ENCODE measurements at places on chromosomes 5 and 9.

DNA sequence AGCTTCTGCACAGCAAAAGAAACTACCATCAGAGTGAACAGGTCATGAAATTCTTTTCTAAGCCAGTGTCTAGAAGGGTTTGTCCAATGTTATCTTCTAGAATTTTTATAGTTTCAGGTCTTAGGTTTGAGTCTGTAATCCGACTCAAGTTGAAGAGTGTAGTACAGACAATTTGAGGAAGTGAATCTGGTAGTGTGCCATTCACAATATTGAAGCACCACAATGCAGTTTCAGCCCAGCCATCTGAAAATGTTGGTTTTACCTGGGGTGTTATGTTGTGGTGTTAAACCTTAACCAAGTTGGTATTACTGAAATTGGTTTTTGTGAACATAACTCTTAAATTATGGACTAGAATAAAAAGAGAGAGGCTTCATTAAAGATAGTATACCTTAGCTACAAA is 77.2 kb downstream of the ADAMTS16 start:
- DNase-seq = no peak

DNA sequence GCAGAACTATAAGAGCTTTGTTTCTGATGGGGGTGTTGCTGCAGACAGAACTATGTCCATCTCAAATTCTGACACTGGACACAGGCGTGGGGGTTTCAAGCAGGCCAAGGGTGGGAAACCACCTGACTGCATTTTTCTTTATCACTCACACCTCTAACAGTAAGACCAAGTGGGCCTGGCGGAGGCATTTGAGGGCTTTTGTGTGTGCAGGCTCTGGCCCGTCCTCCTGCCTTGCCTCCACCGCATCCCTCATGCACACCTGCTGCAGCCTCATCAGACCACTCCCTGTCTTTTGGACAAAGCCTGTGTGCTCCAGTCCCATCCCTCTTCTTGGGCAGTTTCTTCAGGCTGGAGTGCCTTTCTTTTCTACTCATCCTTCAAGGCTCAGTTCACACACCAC is 7.9 kb downstream of the OR13J1 start:
- DNase-seq = no peak

DNA sequence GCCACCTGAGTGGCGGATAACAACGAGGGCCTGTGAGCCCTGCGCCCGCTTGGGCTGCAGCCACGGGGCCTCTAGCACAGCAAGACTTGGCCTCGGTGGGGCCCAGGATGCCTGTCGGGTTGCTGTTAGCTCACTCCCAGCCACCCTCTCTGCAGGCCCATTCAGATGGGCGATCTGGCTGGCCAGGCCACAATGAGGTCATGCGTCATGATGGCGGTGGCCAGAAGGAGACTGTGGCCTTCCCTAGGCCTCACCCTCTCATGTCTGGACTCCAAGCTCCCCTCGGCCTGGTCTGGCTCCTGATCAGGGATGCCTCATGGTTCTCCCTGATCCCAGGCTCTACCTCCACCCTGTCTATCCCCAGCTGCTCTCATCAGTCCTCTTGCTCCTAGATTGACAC is 19.0 kb upstream of the TCOF1 start:
- no peak for DNase-seq

DNA sequence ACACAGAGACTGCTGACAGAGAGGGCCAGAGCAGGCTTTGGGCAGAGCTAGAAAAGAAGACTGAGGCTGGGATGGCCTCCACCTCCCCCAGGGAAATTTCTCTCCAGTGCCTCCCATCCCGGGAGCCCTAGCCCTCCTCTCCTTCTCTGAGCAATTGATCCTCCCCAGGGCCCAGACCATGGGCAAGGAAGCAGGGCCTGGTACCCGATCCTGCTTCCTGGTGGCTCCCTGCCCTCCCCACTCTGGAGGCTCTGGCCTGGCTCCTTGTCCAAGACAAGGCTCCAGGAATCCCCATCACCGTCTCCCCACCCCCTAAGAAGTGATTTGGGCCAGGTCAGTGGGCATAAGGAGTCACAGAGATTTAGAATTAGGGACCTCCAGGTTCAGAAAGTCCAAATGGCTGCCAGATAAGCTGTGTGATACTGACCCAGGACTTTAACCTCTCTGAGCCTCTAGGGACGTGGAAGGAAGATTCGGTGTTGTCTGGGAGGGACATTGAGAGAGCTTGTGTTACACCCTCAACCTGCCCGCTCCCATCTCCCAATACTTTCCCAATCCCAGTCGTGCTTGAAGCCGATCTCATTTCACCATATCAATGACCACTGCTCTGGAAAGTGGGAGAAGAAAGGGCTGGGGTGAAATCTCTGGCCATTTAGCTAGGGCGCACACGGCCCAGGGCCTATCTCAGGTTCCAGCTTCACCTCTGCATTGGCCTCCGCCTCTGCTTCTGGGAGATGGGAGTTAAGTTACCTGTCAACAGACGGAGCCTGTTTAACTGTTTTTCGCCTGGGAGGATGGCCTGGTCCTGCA is 25.8 kb upstream of the KIF12 start:
- no peak for DNase-seq

GRCh38 chr5:59553992-59554391 is 339.5 kb downstream of the PDE4D start:
- no peak for DNase-seq

- DNase-seq = no peak
Observed at GRCh38 chr5:146592352-146592751, 76.4 kb upstream of the GPR151 start.

DNA sequence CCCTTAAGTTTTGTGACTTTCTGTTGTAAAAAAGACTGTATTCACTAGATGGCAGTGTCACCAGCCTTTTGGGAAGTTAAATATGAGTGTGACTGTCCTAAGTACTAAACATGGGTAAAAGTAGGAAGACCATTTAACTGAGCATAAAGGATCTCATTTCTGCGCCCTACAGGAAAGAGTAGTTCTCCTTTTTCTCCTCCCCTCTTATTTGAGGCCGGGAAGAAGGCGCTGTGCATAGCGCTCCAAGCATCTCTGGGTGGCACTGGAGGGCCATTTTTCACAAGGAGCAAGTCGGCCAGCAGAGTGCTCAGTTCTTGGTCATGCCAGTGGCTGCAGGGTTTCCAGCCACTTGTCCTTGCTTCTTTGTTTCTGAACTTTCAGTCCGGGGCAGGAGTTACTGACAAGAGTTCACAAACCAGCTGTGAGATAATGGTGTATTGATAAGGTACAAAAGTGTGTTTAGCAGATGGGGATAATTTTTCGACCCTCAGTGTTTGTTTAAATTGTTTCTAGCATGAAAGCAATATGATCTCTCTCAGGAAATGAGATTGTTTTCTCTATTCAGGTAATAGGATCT is 227.6 kb upstream of the DMRT1 start:
- peak; percentile 89 for DNase-seq

DNA sequence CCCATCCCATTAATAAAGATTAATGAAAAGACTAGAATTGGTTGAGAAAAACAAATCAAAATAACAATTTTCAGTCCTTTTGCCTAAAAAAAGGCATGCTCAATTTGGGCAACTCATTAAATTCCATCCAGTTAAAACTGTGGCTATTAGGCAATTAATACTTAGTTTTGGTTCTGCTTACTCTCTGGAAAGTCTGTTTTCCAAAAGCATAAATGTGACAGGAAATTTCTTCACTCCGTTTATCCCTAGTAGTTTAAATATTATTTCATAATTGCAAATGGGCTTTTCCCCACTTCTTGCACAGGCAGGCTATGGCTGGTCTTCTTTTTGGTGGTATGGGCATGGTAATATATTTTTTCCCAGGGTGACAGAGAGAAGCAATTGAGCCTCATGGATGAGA is 373.3 kb upstream of the KLF4 start:
- DNase-seq = no peak

DNA sequence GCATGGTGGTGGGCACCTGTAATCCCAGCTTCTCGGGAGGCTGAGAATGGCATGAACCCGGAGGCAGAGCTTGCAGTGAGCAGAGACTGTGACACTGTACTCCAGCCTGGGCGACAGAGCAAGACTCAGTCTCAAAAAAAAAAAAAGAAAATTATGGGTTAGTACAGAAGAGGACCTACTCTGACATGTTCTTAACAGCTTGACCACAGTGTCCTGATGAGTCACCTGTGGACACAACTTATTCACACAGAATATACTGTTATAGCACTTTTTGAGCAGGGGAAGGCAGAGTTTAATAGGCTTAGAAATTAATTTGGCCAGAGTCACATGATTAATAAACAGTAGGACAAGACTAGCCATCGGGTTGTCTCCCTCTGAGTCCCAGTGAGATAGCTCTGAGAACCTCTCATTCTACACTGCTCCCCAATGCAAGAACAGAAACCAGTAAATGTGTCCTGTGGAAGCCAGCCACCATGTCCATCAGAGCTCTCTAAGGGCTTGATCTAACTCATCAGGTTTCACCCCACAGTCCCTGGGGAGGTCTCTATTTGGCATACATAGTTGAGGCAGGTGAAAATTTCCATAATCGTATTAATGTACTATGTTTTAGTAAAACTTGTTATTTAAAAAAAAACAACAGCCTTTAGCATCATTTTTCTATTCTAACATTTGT is 1077.9 kb upstream of the C9orf72 start:
- DNase-seq = no peak

GRCh38 chr9:7137571-7137970 is 379.8 kb downstream of the KDM4C start:
- DNase-seq = no peak

GRCh38 chr5:169838688-169839087 is 141.6 kb downstream of the INSYN2B start:
- DNase-seq = no peak

- no peak for DNase-seq
Observed at GRCh38 chr5:52867809-52868208, 80.1 kb downstream of the ITGA1 start.

DNA sequence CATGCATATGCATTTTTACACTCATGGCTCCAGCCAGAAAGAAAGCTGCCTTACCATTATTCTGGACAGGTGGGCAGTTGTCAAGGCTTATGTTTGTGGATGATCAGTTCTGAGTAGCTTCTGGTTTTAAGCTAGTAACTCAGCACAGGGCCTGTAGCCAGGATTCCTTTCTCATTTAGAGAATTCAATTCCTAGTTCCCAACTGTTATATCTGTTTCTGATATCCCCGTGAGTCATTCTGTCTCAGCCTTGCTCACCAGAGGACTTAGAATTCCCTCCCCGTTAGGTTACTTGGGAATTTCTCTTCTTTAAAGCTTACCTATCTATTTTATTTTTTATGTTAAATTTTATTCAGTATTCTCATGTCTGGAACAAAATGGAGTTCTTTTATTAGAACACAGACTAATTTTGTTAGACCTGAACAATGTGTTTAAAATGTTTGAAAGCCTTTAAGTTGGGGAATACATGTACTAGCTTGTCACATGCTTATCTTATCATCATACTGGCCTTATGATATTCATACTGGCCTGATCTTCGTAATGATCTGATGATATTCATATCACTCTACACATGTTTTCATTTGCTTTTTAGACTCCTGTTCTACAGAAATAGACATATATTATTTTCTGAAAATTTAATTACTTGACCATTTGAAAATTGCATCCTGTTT is 47.1 kb downstream of the CAST start:
- peak; percentile 71 for DNase-seq

DNA sequence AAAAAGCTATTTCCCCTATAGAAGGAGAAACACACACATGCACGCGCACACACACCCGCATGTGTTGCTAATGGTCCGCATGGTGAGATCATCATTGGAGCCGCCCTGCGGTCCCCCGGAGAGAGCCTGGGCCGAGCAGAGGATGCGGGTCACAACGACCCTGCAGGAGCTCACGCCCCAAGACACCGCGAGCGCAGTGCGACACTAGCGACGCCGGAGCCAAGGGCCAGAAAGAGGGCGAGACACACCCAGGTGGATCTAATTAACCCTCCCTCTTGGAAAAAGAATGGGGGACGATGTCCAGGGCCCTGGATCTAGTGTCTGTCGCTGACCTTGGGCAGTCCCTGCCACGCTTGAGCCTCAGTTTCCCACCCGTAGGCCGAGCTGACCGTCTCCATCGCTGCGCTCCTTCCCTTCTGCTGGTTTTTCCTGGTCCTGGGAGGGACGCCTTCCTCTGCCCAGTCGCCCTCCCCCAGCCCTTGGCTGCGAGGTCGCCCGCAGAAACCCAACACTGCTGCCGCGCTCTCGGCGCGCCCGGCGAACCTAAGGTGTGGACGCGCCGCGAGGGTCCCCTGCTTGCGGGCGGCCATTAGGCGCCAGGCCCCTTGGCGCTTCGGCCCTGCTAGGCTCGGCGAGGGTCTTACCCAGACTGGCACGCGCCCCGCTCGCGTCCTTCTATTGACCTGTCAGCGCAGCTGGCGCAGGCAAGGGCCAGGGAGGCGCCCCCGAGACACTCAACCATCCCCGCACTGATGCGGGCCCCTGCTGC is 47.5 kb upstream of the RNF20 start:
- peak; percentile 13 for DNase-seq

GRCh38 chr9:90737742-90738141 is 63.9 kb upstream of the SYK start:
- no peak for DNase-seq

- DNase-seq = peak; percentile 42
Observed at GRCh38 chr9:105290418-105290817, 46.0 kb downstream of the SLC44A1 start.

DNA sequence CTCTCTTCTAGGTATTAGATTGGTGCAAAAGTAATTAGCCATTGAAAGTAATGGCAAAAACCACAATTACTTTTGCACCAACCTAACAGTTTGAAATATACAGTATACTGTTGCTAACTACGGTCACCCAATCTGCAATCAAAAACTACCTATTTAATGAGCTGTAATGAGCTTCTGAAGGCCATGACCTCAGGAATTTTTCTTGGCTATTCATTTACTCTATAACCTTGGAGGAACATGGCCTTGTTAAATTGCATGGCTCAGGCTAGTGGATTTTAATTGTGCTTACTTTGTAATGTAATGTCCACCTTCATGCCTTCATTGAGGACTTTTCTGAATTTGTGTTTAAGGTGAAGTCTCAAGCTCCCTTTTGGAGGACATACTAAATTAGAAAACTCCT is 24.7 kb downstream of the DNAH5 start:
- no peak for DNase-seq

- no peak for DNase-seq
Observed at GRCh38 chr5:133358271-133358670, 254.1 kb downstream of the FSTL4 start.

DNA sequence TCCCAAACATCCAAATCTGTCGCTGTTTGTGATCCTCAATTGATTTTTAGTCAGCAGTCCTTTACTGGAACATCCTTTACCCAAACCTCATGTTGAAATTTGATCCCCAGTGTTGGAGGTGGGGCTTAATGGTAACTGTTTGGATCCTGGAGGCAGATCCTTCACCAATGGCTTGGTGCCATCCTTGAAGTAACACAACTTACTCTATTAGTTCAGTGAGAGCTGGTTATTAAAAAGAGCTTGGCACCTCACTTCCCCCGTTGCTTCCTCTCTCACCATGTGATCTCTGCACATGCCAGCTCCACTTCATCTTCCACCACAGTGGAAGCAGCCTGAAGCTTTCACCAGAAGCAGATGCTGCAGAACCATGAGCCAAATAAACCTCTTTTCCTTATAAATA is 40.3 kb downstream of the DNAJB5 start:
- no peak for DNase-seq

DNA sequence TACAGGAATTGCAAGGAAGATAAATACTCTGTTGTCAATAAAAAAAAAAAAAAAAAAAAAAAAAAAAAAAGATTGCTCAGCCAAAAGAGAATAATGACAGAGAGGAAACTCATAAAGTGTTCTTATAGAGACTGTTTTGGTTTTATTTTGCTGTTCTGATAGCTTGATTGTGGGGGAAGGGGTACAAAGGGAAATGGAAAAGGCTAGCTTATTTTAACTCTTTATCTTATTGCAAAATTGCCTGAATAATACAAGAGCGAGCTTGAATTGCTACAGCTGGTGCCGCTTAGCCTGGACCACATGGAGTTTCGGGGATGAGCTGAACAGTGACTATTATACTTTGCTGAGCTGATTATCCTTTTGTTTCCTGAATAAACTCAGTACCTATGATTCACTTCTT is 31.0 kb upstream of the SHISAL2B start:
- DNase-seq = no peak

- DNase-seq = no peak
Observed at GRCh38 chr9:93617273-93617672, 40.9 kb downstream of the PHF2 start.
